ENCODE measurements at places on chromosomes 5 and 9.

DNA sequence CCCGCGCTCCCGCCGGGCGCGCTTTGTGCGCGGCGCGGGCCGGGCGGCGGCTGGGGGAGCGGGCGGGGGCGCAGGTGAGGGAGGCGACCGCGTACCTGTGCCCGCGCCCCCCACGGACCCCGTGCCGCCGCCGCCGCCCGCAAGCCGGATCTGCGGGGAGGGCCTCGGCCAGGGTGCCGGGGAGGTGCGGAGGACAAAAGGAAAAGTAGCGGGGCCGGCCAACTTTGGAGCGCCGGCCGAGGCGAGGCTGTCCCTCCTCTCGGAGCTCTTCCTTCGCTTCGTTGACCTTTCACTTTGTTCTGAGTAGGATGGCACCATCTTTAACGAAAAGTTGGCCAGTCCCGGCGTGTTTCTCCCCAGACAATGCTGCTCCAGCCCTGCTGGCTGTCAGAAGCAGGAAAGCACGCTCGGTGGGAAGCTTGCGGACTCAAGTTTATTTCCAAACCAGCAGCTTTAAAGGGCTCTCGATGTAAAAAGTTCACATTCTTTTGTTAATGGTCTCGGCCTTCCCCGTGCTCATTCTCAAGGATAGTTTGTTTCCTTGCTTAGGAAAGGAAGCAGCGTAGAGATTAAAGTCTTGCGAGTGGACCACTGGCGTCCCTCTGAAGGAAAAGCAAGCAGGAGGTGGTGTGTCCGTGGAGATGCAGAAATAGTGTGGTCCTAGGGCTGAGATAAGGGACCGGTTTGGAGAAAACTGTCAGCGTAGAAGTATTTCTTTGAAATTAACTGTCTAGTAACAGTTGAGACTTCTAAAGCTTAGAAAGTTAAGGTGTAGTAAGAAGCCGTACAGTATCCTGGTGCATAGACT is 639 bp downstream of the EHMT1 start:
- DNase-seq, result no peak

DNA sequence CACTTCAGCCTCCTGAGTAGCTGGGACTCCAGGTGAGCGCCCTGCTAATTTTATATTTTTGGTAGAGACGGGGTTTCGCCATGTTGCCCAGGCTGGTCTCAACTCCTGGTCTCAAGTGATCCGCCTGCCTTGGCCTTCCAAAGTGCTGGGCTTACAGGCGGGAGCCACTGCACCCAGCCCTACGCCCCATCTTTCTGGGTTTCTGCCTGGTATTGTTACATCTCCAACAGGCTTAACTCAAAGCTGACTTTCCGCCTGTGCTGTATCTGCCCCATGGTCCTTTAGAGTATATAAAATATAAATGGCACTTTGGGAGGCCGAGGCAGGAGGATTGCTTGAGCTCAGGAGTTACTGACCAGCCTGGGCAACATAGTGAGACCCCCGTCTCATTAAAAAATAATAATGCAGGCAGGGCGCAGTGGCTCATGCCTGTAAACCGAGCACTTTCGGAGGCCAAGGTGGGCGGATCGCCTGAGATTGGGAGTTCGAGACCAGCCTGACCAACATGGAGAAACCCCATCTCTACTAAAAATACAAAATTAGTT is 36.5 kb upstream of the GLDC start:
- DNase-seq, result peak; percentile 2

GRCh38 chr9:76490249-76490990 is 31.4 kb downstream of the GCNT1 start:
- DNase-seq, result no peak

DNA sequence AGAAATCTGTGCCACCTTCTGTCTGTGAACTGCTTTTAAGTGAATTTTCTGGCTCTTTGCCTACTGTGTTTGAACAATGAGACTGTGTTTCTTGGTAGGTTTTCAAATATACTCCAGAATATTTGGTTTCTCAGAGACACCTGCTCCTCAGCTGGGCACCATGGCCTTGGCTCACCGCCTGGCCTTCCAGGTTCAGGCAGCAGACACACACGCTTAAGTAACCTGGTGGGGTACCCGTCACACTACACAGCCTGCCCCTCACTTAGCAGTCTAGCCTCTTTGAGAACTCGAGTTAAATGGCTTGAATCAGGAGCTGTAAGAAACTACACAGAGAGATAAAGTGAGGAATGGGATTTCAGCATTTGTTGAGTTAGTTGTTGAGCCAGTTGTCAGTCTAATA is 530.5 kb downstream of the MTRR start:
- DNase-seq, result no peak

GRCh38 chr9:28064241-28064815 is 491.0 kb upstream of the C9orf72 start:
- no peak for DNase-seq

GRCh38 chr9:100222674-100223073 is 123.6 kb downstream of the INVS start:
- no peak for DNase-seq

DNA sequence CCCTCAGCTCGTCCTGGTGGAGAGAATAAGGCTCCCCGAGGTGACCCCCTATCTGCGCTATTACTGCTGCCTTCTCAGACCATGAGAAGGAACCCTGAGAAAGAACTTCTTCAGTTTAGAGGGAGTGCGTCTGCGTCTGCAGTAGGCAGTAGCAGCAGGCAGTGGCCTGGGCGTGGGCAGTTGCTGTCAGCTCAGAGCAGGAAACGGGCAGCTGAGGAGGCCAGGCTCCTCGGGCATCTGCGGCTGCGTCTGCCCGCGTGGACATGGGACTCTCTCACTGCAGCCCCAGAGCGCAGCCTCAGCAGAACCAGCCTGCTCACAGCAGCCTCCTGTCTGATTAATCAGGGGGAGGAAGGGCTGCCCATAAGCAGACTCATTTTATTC is 49.8 kb upstream of the FCN1 start:
- no peak for DNase-seq

- no peak for DNase-seq
Measured at GRCh38 chr5:143271431-143271830, 132.1 kb downstream of the NR3C1 start.

- DNase-seq, result no peak
Measured at GRCh38 chr9:97892421-97892820, 29.9 kb downstream of the TRMO start.

- no peak for DNase-seq
Measured at GRCh38 chr9:134382733-134383132, 56.5 kb downstream of the RXRA start.

- peak; percentile 25 for DNase-seq
Measured at GRCh38 chr9:136385015-136385414, 11.5 kb upstream of the CARD9 start.

- DNase-seq, result no peak
Measured at GRCh38 chr5:112978836-112979235, 2.2 kb downstream of the DCP2 start.

GRCh38 chr5:16467363-16468219 is 2.0 kb upstream of the ZNF622 start:
- no peak for DNase-seq

- DNase-seq, result no peak
Measured at GRCh38 chr5:173888473-173889131, 453 bp downstream of the CPEB4 start.

DNA sequence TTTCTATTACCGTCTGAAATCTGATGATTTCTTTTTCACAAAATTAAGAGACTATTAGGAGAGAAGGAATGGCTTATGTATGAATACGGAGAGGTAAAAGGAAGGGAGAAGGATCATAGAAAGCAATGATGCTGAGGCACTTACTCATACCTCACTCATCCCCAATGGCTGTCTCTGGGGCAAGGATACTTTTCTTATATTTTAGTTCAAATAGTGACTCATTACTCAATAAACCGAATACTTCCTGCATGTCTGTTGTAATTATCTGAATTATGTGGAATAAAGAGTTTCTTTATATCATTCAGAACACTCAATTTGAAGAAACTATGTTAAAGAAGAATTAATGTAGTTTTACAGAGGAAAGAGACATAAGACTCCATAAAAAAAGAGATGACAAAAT is 284.5 kb upstream of the NUDT12 start:
- DNase-seq, result no peak

DNA sequence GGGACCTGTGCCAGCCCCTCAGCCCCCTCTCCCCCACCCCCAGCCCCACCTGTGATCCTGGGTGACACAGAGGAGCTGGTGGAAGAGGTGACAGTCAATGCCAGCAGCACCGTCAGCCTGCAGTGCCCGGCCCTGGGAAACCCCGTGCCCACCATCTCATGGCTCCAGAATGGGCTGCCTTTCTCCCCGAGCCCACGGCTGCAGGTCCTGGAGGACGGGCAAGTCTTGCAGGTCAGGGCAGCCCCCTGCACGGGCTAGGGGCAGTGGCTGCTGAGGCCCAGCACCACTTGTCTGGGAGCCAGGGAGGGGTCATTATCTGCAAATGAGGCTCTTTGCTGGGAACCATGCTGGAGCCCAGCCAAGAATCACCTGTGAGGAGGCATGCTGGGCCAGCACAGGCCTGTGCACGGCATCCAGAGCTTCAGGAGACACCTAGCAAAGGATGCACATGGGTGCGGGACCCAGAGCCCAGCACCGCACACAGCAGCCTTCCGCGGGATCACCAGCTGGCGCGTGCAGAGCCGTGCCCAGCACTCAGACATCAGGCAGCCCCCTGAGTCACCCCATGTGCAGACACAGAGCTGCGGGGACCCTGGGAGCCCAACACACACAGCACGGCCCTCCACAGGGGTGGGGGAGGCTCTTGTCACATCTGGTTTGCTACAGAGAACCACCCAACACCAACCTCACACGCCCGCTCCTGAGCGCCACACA is 62.0 kb upstream of the ASS1 start:
- DNase-seq, result no peak

DNA sequence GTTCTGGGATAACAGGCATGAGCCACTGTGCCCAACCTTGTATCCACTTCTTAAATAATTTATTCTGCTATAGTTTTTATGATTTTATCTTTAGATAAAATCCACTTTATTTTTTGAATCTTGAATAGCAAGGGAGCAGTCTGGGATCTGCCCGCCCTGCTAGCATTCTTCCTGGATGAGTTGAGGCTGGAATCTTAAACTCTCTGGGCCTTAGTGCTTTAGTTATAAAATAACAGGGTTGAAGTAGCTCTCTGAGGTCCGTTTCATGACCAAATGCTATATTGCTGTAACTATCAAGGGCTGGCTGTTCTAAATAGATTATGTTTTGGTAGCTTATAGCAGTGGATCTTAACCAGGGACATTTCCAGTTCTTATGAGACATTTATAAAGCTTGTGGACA is 20.8 kb downstream of the ACER2 start:
- no peak for DNase-seq

DNA sequence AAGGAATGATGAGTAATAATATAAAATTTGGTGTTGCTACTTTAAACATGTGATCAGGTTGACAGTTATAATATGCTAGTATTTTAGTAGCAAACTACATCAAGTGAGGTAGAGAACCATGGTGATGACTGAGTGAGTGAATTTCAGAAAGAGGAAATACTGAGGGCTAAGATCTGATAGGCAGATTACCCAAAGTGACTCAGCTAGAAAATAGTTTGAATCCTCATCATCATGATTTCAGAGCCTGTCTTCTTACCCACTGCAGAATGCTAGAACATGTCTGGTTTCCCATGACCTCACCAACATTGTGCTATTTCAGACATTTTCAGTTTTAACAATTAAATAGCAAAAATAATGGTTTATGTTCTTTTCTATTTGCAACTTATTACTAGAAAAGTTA is 602.1 kb downstream of the TAF11L14 start:
- DNase-seq, result no peak

GRCh38 chr9:93670208-93671019 is 94.0 kb downstream of the PHF2 start:
- DNase-seq, result no peak

DNA sequence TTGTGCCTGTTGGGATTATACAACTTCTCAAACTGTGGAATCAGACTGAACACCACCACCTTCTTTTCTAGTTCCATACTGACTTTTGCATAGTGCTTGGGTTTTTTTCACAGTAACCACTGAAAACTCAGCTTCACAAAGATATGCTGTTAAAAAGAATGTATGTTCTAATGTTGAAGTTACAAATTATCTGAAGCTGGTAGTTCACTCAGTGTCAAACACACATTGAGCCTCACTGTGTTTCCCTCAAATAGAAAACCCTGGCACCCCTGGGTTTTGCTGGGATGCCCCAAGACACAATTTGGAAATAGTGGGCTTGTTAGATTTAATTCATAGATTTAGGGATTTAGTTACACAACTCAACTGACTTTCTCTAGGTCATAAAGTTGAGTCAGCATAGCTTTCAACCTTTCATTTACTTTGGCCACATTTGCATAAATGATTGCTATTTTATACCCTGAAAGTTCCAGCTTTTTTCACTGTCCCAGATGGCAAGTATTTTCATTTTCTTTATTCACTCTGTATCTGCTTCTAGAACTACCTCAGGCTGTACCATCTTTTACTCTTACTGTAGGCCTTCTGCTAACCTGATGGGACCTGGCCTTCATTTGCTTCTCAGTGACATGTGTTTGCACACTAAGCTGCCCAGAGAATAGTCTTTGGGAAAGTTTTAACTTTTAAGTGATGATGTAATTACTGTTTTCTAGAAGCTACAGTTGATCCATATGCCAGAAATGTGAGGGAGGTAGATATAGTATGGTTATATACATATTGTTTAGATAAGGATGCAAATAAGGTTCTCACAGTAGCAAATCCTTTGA is 115.1 kb downstream of the CDC42SE2 start:
- DNase-seq, result no peak

DNA sequence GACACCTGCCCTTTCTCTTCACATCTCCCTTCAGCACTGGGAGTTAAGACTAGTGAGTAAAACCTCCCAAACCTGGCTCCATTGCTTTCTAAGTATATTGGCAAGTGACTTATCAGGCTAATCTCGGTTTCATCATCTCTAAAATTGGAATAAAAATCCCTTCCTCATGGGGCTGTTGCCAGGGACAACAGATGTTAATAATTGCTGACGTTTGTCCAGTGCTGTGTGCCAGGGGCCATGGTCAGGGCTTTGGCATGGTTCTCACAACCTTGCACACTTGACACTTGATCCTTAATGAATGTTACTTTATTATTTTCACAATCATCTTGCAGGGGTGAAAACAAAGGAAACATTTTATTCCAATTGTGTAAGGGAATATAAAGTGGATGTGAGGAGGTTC is 1262.0 kb upstream of the WWC1 start:
- DNase-seq, result no peak

DNA sequence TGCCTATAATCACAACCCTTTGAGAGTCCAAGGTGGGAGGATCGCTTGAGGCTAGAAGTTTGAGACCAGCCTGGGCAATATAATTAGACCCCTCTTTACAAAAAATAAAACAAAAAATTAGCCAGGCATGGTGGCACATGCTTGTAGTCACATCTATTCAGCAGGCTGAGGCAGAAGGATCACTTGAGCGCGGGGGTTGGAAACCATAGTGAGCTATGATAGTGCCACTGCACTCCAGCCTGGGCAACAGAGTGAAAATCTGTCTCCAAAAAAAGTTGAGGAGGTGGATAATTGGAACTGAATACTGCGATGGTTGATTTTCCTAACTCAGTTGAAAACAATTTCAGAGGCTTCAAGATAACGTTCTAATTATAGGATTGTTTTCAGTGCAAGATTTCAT is 52.6 kb downstream of the EDIL3 start:
- no peak for DNase-seq

DNA sequence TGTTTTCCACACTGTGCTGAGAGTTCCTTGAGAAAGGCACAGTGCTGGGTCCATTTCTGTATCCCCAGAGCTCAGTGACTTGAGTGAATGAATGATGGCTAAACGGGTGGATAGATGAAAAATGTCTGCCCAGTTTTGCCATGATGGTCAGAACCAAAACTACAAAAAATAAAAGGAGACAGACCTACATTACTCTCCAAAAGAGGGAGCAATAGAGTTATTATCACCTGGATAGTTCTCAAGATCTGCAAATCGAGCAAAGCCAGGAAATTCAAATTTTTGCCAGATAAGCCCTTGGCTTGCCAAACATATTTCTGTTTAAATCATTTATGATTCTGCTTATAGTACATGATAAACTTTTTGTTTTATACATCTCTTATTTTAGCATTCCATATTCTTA is 214.2 kb upstream of the ZNF462 start:
- no peak for DNase-seq

All from stimulated activated CD4-positive, alpha-beta T cell treated with anti-CD3 and anti-CD28 coated beads, Interleukin-1b, Interleukin-23, amount 100 ng/mL, for 4 hours (primary cell).